ENCODE measurements at places on chromosomes 12 and 14.

- no peak for DNase-seq
These were observed 478.2 kb upstream of the RGS6 start for GRCh38 chr14:71454010-71454409.

DNA sequence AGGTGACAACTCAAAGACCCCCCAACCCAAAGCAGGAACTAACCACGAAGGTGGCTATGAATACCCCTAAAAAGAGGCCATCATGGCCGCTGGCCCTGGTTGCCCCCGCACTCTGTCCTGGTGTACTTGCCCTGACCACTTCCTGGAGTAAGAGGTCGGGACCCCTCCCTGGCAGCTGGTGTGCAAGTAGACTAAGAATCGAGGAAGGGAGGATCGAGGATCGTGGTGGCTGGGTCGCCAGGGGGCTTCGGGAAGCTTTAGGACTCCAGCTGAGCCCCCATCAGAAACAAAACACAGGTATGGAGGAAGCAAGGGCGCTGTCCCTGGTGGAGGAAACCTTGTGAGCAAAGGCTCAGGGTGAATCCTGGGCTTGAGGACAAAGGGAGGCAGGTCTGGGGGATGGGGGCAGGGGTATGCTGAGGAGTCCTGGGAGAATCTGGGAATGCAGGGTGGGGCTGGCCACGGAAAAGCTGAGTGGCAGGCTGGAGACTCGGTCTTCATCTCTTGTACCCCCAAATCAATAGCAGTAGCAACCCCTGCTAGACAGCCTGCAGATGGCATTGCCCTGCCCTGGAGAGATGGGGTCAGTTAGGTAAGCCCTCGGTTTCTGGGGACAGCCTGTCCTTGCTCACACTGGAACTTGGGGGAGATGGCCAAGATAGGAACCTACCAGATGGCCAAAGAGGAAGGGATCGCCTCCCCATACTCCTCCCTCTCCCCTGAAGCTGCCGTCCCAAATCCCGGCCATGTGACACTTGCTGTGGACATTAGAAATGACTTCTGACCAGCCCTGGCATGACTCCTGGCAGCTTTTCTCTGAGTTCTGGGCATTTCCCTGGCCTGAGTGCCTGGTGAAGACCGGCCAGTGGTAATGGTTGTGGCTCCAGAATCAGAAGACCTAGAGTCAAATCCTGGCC, 45.3 kb upstream of the ESRRB start:
- no peak for DNase-seq

GRCh38 chr12:47707905-47708543, 2.2 kb upstream of the RPAP3 start:
- DNase-seq = no peak

GRCh38 chr14:49865431-49865859, 12.9 kb upstream of the NEMF start:
- no peak for DNase-seq

- no peak for DNase-seq
These were observed 42.1 kb downstream of the IGF1 start for GRCh38 chr12:102438047-102438826.

DNA sequence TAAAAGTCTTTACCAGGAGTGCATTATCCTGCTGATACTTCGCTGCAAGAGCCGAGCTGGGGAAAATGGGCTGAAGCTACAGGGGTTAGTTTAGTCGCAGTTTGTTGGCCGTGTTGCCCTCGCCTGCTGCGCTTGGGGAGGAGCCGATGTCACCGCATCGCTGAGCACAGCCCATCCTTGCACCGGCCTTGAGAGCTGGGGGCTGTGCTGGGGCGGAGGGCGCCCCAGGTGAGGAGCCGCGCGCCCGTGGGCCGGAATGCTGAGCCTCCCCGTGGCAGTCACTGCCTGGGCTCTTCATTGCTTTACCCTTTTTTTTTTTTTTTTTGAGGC, 50.0 kb downstream of the ADGRD1 start:
- no peak for DNase-seq

- peak; percentile 18 for DNase-seq
These were observed 48.8 kb downstream of the SLC38A1 start for GRCh38 chr12:46219877-46220655.

- DNase-seq = no peak
These were observed 146.3 kb downstream of the LRIG3 start for GRCh38 chr12:58773986-58774385.

DNA sequence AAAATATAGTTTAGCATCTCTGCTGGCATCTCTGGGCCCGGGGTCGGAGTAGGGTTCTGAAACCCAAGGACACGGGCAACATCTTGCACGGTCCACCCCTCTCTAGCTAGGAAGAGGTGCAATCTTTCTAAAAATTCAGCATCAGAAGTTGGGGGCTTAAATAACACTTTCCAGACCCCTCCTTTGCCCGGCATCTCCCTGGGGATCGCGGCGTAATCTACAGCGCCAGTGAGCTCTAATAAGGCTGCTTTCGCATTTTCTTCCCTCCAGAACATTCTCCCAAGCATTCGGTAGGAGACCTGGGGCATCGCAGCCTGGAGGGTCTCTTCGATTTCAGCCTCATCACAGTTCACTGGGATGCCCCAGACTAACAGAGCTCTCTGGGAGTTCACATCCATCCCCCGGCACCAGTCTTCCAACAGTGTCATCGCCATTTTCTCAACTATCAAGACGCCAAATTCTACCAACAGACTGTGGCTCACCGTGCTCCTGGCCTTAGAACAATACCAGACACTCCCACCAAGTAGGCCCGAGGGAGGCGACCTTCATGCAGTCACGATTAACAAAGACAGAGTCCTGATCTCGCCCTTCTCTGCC, 880 bp downstream of the PNMA1 start:
- DNase-seq = no peak

GRCh38 chr12:63090716-63091115, 60.3 kb downstream of the AVPR1A start:
- DNase-seq = no peak

DNA sequence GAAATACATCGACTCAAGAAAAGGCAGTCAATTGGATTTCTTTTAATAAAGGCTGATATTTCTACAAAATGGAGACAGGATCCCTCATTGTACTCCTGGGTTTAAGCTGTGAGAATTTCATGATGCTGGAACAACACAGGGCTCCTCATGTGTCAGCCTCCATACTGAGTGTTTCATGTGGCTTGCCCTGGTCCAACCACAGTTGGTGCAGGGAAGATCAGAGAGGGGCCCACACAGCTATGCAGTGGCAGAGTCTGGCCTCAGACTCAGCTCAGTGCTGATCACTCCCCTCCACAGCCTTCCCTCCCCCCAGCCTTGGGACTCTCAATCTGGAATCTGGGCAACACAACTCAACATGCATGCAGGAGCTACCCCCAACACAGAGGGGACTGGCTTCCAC, 122.5 kb upstream of the OVCH1 start:
- no peak for DNase-seq

DNA sequence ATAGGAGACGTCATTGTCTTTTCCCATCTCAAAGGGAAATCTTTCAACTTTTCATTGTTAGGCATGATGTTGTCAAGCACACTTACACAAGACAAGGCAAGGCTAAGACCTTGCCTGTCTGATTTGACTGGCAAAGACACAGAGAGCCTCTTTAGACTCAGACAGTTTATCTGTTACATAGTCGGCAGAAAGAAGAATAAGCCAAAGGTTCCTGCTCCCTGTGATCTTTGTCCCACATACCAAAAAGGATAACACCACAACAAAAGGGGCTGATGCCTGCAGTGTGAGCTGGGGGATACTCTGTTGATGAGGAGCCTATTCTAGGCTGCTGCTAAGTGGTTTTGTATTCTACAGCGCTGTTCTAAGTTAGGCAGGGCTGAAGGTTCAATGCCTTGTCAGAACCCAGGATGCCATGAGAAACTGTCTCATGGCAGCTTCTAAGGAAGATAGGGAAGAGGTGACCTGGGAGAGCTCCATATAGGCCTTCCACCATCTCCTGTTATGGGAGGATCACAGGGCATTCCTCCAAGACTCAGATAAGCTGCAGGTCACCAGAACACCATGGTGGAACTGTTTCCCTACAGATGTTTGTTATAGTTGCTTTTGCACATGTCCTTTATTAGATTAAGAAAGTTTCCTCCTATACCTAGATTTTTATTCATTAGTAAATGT, 12.7 kb downstream of the ERC1 start:
- DNase-seq = no peak

- DNase-seq = peak; percentile 6
These were observed 518.7 kb downstream of the TMEM121 start for GRCh38 chr14:106044949-106045596.

GRCh38 chr12:44381341-44381740, 494.8 kb downstream of the NELL2 start:
- DNase-seq = no peak

- peak; percentile 30 for DNase-seq
These were observed 1.3 kb downstream of the CHST11 start for GRCh38 chr12:104457746-104458693.

DNA sequence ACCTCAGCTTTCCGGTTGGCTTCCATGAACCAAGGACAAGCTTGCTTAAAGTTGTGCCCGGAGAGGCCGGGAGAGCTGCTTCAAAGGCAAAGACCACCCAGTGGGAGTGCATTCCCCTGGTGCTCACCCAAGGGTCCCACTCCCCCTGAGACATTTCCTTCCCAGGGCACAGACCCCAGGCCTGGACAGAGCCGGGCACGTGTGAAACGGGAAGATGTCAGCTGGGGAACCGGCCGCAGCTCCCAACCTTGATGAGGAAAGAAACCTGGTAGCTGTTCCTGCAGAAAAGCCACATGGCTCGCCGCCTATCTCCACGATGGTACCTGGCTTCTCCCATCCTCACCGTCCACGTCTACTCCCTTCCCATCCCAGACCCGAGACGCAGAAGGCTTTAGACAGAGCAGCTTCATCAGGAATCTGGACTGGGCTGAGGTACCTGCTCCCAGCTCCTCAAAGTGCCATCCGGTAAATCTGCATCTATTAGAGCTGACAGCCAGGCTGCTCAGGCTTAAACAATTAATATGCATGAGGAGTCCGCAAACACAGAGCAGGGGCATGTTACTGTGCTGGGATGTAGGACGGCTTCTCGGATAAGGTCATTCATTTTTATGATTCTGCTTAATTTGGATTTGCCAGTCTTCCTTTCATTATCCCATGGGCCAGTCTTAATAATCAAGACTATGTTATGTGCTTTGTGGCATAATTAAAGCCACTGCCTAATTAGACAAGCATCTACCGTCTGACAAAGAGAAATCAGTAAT, 53.1 kb downstream of the GALNT9 start:
- no peak for DNase-seq

- no peak for DNase-seq
These were observed 97.1 kb upstream of the PRICKLE1 start for GRCh38 chr12:42686514-42687172.

DNA sequence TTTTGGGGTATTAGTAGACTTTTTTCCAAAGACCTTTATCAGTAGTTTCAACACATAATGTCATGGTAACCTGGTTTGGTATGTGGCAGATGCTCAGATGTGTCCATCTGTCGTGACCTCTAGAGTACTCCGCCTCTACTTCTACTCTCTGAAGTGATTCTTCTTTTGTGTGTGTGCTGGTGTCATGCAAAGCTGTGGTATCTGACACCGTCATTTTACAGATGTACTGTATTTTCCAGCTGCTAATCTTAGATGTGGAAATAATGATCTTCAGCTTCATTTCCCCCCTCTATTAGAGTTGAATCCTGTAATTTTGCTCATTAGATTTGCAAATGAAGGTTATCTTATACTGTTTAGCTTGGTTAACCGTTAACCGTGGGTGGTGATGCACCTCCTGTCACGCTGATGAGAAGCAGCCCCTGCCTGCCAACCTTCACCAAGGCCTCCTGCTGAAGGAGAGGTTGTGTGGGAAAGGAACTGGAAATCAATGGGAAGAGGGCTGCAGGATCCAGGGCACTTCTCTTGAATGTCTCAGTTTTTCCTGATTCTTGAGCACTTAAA, 222.4 kb upstream of the AMIGO2 start:
- no peak for DNase-seq

DNA sequence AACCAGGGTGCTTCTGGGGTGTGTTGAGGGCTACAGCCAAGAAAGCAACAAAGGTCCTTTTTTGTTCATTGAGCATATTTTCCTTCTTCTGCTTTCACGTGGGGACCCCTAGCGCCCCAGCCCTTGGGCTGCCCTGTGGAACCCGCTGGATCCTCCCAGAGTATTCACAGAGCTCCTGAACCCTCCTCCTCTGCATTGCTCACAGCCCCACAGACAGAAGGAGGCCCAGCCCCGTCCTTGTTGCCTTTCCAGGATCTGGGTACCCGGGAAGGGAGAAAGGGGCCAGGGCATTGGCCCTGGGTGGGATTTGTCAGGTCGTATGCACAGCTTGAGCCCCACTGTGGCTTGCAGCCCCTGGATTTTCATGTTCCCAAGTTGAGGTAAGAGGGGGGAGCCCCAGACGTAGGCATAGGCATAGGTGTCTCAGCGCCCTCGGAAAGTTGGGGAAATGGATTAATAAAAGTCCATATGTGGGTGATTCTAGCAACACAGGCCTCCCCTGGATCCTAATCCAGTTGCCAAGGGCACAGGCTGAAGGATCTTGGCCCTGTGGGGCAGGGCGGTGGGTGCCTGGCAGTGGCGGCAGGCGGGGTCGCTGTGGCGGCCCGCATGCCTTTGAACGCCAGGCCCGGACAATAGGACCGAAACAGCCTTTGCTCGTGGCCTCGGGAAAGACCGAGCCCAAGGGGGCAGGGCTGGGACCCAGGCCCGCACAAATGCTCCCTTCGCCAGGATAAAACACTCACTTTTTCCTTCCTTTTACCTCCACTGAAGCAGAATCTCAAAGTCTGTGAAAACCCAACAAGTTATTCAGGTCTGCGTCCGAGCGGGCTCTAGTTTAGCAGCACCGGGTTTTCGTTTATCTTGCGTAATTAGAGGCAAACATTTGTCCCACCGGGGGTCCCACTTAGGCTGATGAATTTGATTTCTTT, 3.0 kb upstream of the HOXC10 start:
- DNase-seq = no peak

DNA sequence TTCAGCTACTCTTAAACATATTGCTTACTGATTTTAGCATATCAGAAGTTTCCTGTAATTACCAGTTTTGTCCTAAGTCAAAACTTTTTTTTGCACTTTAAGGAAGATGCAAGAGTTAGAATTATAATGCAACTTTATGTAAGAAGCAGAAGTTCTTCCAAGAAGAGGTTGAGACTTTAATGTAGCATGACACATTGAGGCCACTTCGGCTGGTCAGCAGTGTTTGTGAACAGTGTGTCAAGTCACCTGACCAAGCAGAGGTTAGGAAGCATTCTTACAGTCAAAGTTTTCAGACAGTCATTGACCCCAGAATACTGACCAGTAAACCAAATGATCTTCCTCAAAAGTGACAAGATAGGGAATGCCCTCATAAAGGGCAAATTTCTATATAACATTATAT, 15.2 kb downstream of the FGFR1OP2 start:
- DNase-seq = no peak

DNA sequence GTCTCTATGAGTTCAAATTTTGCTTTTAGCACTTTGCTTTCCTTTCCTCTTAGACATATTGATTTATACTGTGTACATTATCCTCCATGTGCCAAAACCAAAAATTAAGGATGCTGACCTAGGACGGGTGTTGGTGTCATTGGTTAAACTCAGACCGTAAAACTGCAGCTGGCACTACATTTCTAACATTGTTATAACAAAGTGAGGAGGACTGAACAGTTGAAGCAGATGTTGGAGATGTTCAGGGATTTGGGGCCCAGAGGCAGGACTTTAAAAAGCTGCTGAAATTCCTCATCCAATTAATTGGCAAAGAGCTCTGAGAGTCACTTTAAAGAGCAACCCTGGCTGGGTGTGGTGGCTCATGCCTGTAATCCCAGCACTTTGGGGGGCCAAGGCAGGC, 72.4 kb downstream of the TMTC1 start:
- DNase-seq = no peak

- no peak for DNase-seq
These were observed 646.9 kb upstream of the TMEM132C start for GRCh38 chr12:127619869-127620734.

- no peak for DNase-seq
These were observed 46.8 kb upstream of the CISTR start for GRCh38 chr12:53798575-53798974.

Measured in H54 (cell line).